Activated naive CD8-positive, alpha-beta T cell treated with anti-CD3 and anti-CD28 coated beads for 36 hours (primary cell): ENCODE measurements at places on chromosomes 6 and 20. TPM values are rescaled to one million over a fixed set of nuclear protein-coding genes. Genes with fewer than 3 reads are reported as not detected.

Gene SNAI1
- total RNA-seq = 0.93 TPM

GRCh38 chr20:9246731-9247130, 177.8 kb downstream of the PLCB4 start:
- H3K36me3 ChIP-seq = no peaks in the 10 kb centered on the region
- no peak for DNase-seq
- no peaks in the 10 kb centered on the region for H3K27me3 ChIP-seq

Gene MCHR2
- total RNA-seq = not detected

Gene MAVS
- 21.2 TPM for total RNA-seq

DNA sequence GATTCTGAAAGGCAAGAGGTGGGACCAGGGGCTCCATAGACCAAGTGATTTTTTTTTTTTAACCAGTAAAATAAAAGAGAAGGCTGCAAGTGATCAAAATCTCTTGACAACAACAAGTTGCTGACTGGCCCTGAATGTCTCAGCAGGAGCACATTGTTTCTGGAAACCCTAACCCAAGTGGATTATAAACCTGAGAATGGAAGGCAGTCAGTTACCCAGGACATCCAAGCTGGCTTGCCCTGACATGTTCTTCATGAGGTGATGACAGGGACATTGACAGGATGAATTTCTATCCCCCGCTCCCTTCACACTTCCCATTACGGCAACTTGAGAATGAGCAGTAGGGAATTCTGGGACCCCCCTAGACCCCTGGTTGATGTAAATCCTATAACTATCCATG, 49.6 kb upstream of the RIPOR2 start:
- H3K27me3 ChIP-seq = no peaks in the 10 kb centered on the region
- peaks cover 39% of the 10 kb centered on the region for H3K4me1 ChIP-seq
- peaks cover 11% of the 10 kb centered on the region for H3K36me3 ChIP-seq
- no peak overlapping the region for H3K4me3 ChIP-seq

Gene DEFB123
- total RNA-seq = not detected

DNA sequence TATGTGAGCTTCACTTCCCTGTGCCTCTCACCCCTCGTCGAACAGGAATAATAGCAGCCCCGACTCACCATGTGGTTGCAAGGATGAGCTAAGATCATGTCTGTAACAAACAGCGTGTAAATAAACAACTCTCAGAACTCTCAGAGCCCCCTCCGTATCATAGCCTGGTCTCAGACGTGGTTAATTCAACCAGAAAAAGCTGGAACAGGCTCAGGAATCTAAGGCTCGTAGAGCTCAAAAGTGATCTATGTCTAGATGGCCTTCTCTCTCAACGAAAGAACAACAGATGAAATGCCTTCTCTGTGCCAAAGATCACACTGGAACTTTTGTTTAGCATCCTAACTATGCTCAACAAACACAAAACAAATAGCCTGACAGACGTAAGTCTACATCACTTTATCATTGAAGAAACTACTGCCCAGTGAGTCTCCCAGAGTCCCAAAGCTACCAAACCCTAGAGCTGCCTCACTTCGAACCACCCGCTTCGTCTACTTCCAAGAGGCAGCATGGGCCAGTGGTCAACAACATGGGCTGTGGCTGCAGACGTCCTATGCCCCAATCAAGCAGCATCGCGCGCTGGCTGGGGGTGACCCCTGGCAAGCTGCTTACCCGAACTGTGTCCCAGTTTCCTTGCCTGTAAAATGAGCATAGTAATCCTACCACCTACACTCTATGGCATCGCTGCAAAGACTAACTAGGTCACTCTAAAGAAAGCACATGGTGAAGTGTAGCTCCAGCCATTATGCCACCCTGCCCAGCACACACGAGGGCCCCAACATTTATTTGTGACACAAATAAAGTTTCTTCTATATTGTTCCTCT, 35.1 kb downstream of the NFATC2 start:
- H3K27me3 ChIP-seq = no peaks in the 10 kb centered on the region
- H3K27ac ChIP-seq = no peak overlapping the region
- H3K36me3 ChIP-seq = peaks cover 40% of the 10 kb centered on the region
- DNase-seq = no peak
- no peak overlapping the region for H3K4me3 ChIP-seq

DNA sequence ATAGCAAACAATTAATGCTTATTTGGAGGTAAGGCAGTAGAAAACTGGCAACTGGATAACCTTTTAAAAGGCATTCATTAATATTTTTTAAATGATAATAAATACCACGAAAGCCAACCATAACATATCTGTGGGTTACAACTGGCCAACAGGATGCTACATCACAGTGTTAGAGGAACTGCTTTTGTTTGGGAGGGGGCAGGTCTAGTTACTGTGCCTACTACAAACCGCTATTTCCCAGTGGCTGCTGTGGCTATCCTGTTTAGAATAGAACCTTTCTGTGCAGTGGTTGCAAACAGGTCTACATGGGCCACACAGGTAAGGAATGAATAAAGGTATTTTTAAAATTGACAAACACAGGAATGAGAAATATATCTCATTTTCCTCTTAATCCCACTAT, 976 bp downstream of the PIGT start:
- H3K27ac ChIP-seq = peak overlapping the region; percentile 92
- H3K4me3 ChIP-seq = peak overlapping the region; percentile 89
- H3K27me3 ChIP-seq = no peaks in the 10 kb centered on the region
- no peak for DNase-seq

GRCh38 chr6:146943664-146944063, 260.6 kb upstream of the STXBP5 start:
- H3K27me3 ChIP-seq = no peaks in the 10 kb centered on the region
- peaks cover 6% of the 10 kb centered on the region for H3K36me3 ChIP-seq
- H3K4me3 ChIP-seq = no peak overlapping the region
- peaks cover 4% of the 10 kb centered on the region for H3K4me1 ChIP-seq
- DNase-seq = no peak

- DNase-seq = no peak
- H3K27ac ChIP-seq = no peak overlapping the region
- H3K36me3 ChIP-seq = peaks cover 8% of the 10 kb centered on the region
- peaks cover 8% of the 10 kb centered on the region for H3K4me1 ChIP-seq
- no peak overlapping the region for H3K4me3 ChIP-seq
Measured at GRCh38 chr20:58646703-58647102, 4.4 kb upstream of the STX16 start.

GRCh38 chr6:17281100-17281496, at the start of gene RBM24:
Gene RBM24, plus strand, starts transcription at chr6:17281361. Its CDS starts 221 bp downstream, at chr6:17281582.
- no peaks in the 10 kb centered on the region for H3K36me3 ChIP-seq
- H3K27ac ChIP-seq = no peak within 1 kb of the TSS
- peak within 1 kb of the TSS; percentile 71 for H3K4me3 ChIP-seq
- H3K27me3 ChIP-seq = peaks cover 88% of the 10 kb centered on the region
- peak; percentile 29 for DNase-seq
